ENCODE measurements at places on chromosomes 3 and 15.
A peak's percentile ranks its signal among the peaks of the same experiment; 100 is the strongest.

DNA sequence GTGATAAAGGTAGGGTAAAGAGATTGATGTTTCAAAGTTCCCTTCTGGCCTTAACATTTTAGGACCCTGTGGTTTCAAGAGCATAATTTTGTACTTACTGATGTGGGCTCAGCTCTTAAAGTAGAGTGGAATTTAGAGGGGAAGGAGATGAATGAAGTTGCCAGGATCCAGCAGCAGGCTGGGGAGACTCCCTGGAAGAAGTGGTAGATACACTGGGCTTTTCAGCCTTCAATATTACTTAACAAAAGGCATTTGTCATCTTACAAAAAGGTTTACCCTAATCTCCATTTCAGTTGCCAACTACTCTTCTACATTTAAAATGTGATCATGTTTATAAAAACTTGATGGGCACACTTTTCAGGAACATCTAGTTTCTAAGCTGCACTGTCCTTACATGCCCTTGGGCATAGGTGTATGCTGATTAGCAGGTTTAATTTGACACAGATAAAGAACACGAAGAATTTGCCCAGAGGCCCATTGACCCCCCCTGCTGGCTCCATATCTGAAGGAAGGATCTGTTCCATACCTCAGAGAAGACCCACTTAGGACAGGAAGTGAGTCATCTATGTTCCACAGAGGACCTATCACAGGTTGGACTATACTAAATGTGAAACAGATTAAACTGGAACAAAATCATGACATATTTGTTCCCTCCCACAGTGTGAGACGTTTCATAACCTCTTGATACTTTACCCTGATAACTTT is 93.0 kb upstream of the LPP start:
- ATAC-seq: peak; percentile 98

DNA sequence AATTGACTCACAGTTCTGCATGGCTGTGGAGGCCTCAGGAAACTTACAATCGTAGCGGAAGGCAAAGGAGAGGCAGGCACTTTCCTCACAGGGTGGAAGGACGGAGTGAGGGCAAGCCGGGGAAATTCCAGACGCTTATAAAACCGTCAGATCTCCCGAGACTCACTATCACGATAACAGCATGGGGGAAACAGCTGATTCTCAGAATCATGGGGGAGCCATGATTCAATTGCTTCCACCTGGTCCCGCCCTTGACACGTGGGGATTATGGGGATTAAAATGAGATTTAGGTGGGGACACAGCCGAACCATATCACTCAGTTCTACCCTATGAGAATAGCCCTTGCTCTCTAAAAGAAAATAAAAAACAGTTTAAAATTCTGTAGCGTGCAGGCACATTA is 13.4 kb upstream of the SYNPR start:
- ATAC-seq: no peak

DNA sequence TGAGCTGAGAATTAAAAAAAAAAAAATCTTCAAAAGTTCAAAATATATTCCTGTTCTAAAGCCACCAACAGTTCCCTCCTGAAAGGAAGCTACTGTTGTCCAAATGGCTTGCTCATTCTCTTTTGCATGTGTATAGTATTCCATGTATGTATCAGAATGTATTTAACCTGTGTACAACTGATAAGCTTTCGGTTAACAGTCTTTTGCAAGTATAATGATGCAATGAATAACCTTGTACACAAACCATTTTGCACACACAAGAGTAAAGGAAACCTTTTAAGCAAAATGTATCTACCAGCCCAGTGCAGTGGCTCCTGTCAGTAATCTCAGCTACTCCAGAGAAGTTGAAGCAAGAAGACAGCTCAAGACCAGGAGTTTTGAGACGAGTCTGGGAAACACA is 32.6 kb downstream of the TOPBP1 start:
- ATAC-seq: no peak

DNA sequence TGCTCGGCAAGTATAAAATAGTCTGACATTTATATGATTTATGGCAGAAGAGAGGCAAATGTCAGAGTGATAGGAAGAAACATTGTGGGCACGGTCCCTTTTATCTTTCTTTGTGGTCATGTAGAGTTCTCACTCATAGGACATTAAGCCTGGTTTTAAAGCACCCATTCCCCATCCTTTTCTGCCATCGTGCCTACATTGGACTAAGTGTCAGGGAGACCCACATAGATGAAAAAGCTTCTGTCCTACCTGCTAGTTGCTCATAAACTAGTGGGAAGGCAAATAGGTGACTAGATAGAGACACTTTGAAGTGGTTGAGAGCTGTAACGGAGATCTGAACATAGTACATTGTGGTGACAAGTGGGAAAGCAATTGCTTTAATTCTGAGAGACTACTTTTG is 155.7 kb downstream of the B3GALNT1 start:
- no peak for ATAC-seq

GRCh38 chr3:176587089-176587488 is 610.2 kb downstream of the TBL1XR1 start:
- ATAC-seq: no peak
